Putamen (tissue), 1 donor: ENCODE measurements at places on chromosomes 11 and 22.

DNA sequence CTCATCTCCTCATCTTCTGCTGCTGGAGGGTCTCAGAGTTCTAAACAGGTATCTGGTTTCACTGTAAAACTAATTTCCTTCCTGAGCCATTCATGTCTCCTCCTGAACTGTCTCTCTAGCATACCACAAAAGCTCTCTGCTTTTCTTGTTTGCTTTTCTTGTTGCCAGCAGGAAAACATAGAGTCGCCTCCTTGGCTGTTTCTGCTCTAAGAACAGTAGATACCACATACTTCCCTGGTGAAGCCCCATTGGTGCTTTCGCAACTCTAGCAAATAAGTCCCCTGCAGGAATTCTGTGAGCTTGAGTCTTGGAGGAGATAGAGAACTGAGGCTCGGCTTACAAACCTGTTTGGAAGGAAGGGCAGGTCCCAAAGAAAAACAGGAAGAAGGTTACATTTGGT is 7.0 kb downstream of the DIXDC1 start:
- no peak for DNase-seq

DNA sequence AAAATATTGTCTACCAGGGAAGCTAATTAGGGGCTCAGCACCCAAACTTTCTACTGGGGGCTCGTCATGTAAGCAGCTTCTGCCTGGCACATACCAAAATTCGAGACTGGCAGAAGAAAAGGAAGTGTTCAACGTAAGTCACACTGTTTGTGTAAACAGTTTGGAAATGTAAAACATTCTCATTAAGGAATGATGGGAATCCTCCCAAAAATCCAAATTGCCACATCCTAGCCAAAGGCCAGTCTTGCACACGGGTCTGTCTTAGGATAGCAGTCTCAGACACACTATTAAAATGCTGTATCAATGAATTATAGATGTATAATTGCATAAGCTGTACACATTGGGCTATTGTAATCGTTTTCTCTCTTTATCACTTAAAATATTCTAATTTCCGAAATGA is 28.9 kb downstream of the CUL5 start:
- no peak for DNase-seq

DNA sequence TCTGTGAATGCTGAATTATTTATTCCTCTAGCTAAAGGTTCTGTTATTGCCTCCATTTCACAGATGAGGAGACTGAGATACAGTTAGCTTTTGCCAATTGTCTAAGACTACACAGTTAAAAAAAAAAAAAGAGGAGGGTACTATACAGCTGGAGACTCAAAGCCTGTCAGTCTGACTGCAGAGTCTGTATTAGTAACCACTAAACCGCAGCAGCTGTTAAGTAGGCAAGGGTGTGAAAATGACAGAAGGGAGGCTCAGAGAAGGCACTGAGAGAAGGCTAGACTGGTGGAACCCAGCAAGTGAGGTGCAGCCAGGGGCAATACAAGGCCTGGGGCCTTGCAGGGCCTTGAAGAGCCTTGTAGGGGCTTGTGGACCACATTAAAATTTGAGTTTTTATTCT is 181.2 kb downstream of the CSNK2A3 start:
- no peak for DNase-seq

GRCh38 chr22:23414727-23415489 is 165.2 kb downstream of the IGLL1 start:
- no peak for DNase-seq

- no peak for DNase-seq
Observed at GRCh38 chr11:112795142-112795815, 165.9 kb upstream of the NCAM1 start.

DNA sequence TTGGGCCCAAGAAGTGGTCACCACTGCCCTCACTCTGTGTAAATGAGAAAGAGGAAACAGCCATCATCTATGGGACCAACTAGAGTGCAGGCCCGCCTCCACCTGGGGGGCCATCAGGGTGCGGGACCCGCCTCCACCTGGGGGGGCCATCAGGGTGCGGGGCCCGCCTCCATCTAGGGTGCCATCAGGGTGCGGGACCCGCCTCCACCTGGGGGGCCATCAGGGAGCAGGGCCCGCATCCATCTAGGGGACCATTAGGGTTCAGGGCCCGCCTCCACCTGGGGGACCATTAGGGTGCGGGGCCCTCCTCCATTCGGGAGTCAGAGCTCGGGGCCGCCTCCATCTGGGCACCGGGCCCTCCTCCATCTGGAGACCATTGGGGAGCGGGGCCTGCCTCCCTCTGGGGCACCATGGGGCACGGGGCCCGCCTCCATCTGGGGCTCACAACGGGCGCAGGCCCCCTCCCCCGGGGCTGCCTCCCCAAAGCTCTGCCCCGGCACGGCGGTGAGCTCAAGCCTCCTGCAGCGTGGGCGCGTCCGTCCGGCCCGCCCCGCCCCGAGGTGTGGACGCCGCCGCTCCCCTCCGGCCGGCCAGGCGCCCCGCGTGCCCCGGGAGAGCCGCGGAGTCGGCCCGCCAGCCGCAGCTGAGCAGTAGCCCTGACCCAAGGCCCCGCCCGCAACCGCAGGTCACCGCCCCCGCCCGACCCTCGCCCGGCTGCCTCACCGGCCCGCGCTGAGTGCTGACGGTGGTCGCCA is 512 bp downstream of the TOLLIP start:
- no peak for DNase-seq

DNA sequence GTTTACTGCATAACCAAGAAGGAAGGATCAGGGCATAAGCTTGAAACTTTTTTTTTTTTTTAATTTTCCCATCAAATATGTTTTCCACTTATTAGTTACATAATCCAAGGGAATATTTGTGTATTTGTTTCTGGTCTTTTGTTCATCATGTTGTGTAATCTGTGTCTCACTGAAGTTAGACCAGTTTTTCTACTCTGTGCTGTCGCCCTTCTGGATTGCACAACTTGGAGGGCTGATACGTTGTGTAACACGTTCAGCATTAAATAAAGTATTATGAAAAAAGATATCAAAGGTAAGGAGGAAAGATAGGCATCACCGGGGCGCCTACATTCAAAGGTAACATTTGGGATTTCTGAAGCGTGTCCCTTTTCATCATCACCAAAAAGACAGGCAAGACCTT is 3.3 kb upstream of the E2F8 start:
- no peak for DNase-seq

DNA sequence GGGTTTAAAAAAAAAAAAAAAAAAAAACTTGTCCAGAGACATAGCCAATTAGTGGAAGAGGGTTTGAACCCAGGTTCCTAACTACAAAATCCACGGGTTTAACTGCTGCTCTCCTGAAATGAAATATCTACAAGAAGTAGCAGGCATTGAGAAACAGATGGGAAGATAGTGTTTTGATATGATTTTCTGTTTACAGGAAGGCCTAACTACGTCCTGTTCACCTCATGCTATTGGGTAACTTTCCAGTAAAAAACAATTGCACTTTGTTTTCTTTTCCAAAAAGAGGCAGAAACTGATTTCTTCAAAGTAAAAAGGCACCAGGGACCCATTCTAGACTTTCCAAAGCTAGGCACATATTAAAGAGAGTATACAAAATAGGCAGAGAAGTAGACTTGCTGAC is 5.9 kb upstream of the C11orf91 start:
- DNase-seq, result no peak

DNA sequence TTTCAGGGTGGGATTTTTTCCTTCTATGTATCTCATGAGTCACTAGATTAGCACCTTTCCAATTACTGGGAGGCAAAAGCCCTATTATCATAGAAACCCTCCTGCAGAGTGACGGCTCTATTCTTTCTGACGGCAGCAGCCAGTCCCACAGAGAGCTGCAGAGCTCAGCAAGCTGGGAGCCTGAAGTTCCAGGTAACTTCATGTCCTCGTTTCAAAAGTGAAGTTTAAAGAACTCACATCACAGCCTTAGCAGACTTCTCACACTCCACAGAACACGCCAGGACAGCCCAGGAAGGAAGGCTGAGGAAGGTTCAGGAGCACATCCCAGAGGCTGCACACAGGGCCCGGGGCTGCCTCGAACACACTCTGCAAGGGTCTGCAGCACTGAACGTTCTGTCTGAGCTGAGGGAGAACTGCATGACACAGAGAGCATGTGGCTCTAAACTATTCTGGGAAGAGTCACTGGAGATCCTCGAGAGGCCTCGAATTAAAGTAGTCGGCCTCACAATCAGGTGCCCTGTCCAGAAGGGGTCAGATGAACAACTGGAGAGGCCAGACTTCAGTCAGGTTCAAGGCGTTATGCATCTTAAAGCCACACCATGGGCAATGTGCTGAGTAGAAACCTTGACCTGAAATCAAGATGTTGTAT is 104.2 kb upstream of the DRD2 start:
- DNase-seq, result peak; percentile 64

GRCh38 chr22:36583546-36583945 is 54.6 kb upstream of the EIF3D start:
- no peak for DNase-seq

GRCh38 chr11:123580557-123581275 is 73.7 kb downstream of the SCN3B start:
- DNase-seq, result peak; percentile 37

DNA sequence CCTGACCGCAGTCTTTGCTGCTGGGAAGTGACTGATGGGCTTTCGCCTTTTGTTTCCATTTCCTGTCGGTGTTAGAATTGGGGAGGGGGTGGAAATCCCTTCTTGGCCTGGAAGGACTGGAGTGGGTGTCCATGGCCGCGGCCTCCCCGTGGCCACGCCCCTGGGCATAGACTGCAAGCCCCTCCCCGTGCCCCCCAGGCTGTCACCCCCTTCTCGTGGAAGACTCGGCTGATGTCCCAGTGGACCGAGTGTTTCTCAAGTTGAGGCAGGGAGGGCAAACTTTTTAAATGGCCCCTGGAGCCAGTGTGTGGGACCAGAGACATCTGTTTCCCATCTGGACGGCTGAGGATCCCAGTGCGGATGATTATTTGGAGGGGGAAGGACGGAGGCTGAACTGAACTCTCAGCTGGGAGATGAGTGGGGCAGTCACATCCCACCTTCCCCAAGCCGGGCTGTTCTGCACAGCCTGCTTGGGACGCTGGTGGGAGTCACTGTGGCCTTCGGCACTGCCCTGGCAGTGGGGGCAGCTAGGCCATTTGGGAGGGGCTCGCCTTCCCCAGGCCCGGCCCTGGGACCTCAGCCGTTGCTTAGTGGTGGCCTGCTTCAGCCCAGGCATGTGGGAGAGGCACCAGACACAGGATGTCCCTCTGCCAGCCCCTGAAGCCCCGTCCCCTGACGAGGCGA is 1.6 kb downstream of the CD81 start:
- DNase-seq, result no peak

GRCh38 chr11:6587360-6587953 is 16.0 kb downstream of the RRP8 start:
- DNase-seq, result peak; percentile 52

- no peak for DNase-seq
Observed at GRCh38 chr22:46008291-46008690, 31.3 kb upstream of the WNT7B start.

GRCh38 chr22:35506259-35506570 is 34.4 kb upstream of the RASD2 start:
- no peak for DNase-seq

DNA sequence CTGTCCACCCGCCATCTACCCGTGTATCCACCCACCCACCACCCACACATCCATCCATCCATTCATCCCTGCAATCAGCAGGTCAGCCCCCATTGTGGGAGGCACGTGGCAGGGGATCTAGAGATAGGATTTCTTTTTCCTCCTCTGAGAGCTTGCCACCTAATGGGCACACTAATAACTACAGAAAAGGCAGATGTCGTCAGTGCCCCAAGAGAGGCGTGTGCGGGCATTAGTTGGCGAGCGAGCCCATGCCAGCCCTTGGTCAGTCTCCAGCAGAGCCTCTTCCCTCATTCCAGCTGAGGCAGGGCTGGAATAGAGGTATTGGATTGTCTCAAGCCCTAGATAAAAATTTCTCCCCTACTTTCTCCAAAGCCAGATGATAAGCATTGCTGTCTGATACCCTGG is 9.7 kb downstream of the USP2 start:
- peak; percentile 69 for DNase-seq

- DNase-seq, result no peak
Observed at GRCh38 chr11:126993599-126993998, 7.0 kb downstream of the KIRREL3 start.

GRCh38 chr22:47654922-47655491 is 892.6 kb downstream of the TBC1D22A start:
- DNase-seq, result no peak

GRCh38 chr11:11589437-11589836 is 32.4 kb downstream of the GALNT18 start:
- DNase-seq, result no peak

DNA sequence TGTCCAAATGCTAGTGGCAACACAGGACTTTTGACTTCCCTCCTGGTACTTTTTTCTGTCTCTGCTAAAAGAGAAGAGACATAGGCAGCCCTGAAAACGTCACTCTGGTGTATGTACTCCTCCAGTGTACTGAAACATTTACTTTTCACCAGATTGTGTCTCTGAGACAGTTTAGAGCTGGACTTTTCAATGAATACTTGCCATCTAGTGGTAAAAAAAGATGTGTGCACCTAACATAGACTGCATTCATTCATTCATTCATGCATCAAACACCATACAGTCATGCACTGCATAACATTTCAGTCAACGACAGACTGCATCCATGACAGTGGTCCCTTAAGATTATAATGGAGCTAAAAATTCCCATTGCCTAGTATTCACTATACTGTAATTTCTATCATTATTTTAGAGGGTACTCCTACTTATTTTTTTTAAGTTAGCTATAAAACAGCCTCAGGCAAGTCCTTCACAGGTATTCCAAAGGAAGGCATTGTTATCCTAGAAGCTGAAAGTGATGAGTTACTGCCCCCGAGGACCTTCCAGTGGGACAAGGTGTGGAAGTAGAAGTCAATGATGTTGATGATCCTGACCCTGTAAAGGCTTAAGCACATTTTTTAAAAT is 186.2 kb downstream of the SPON1 start:
- peak; percentile 4 for DNase-seq

GRCh38 chr11:27201454-27202302 is 161.1 kb downstream of the BBOX1 start:
- DNase-seq, result no peak

DNA sequence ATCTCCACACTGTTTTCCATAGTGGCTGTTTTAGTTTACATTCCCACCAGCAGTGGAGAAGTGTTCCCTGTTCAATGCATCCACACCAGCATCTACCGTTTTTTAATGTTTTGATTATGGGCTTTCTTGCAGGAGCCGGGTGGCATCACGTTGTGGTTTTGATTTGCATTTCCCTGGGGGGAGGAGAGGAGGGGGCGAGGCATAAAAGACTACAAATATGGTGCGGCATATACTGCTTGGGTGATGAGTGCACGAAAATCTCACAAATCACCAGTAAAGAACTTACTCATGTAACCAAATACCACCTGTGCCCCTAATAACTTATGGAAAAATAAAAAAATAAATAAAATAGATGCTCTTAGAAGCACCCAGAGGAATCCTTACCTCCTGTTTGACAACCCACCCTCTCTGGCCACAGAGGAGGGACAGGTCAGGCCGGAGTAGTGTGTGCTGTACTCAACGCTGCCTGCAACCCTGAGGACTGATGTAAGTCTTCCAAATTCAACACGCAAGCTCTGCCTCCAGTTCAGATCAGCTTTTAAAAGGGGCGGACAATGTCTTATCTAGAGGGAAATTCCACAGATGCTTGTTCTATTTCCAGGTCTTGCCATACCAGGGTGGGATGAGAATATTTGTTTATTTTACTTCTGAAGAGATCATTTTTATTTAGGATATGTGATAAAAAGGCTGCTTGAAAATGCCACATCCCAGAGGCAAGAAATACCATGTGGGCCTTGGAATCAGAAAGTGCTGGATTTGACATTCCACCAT is 329.6 kb upstream of the B3GAT1 start:
- DNase-seq, result no peak
